ENCODE measurements at places on chromosomes 7 and 10. TPM values are rescaled to one million over a fixed set of nuclear protein-coding genes. Genes with fewer than 3 reads are reported as not detected.

CABCOCO1 gene
- total RNA-seq: 3.5 TPM

CPA4 gene
- total RNA-seq: 1.3 TPM

MNX1 gene
- total RNA-seq: not detected

BAMBI gene
- total RNA-seq: 65.1 TPM

APBB1IP gene
- 2.4 TPM for total RNA-seq

HMX3 gene
- not detected for total RNA-seq

ATG9B gene
- 20.0 TPM for total RNA-seq

CDK14 gene
- total RNA-seq: 15.4 TPM

TAS2R38 gene
- not detected for total RNA-seq

MPP7 gene
- 2.0 TPM for total RNA-seq

TMEM130 gene
- not detected for total RNA-seq

SPDYE5 gene
- not detected for total RNA-seq

GNAT3 gene
- total RNA-seq: 0.22 TPM

AASS gene
- 8.0 TPM for total RNA-seq

GIMAP4 gene
- total RNA-seq: not detected

GRM3 gene
- not detected for total RNA-seq

OPALIN gene
- not detected for total RNA-seq

NPY4R2 gene
- total RNA-seq: 0.39 TPM

TMEM225B gene
- total RNA-seq: 5.5 TPM

CHCHD3 gene
- total RNA-seq: 47.4 TPM

GIMAP1 gene
- total RNA-seq: not detected

FRMPD2 gene
- not detected for total RNA-seq

CYCS gene
- 19.2 TPM for total RNA-seq

ABCA13 gene
- under 0.01 TPM for total RNA-seq

NAPEPLD gene
- total RNA-seq: 11.8 TPM

LRRN3 gene
- total RNA-seq: 0.11 TPM

RGS10 gene
- total RNA-seq: 96.3 TPM

NRP1 gene
- 2.4 TPM for total RNA-seq

LLCFC1 gene
- total RNA-seq: not detected

ETV1 gene
- total RNA-seq: 0.39 TPM

IFIT1B gene
- not detected for total RNA-seq

ADIRF gene
- total RNA-seq: not detected

KLHL7 gene
- total RNA-seq: 27.4 TPM

FAM237B gene
- not detected for total RNA-seq

CPA2 gene
- not detected for total RNA-seq

AHCYL2 gene
- total RNA-seq: 10.4 TPM

ARMC3 gene
- total RNA-seq: not detected

SVOPL gene
- 2.4 TPM for total RNA-seq

TFR2 gene
- total RNA-seq: 1.2 TPM

AKR1E2 gene
- total RNA-seq: 12.8 TPM

CDK13 gene
- 57.5 TPM for total RNA-seq

NPC1L1 gene
- total RNA-seq: not detected

SLC39A12 gene
- not detected for total RNA-seq

PIP gene
- total RNA-seq: not detected

NKX1-2 gene
- not detected for total RNA-seq

ENKUR gene
- total RNA-seq: 1.1 TPM

ARMH3 gene
- 12.2 TPM for total RNA-seq

ATRNL1 gene
- 0.22 TPM for total RNA-seq

YKT6 gene
- 119 TPM for total RNA-seq

KAZALD1 gene
- 11.9 TPM for total RNA-seq

FAM200A gene
- 9.0 TPM for total RNA-seq

MCM10 gene
- 3.5 TPM for total RNA-seq

PRLHR gene
- total RNA-seq: not detected

CHST15 gene
- 4.7 TPM for total RNA-seq

HHEX gene
- total RNA-seq: not detected

Measured in placental epithelial cell (primary cell).